GM12892 (cell line): ENCODE measurements at places on chromosomes 2 and 18.

GRCh38 chr2:144280009-144280408 is 239.9 kb downstream of the ZEB2 start:
- no peak for DNase-seq

DNA sequence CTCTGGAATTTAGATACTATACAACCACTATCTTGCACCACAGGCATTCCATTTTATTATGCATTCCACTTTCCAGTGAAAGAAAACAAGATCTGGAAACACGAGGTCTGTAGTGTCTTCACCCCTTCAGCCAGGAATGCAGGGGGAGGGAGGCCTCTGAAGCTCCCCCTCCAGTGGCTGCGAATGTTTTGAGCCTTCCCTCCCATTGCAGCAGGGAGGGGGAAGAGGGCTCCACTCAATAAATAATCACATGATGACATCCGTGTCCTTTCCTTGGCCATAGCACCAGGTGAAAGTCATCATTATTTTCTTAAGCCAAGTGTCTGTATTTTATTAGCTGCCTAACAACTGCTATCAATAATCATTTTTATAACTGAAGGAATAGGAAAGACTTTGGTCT is 38.6 kb downstream of the ALPK2 start:
- DNase-seq = no peak

- DNase-seq = no peak
These were observed 82.7 kb downstream of the MRO start for GRCh38 chr18:50737127-50737526.

DNA sequence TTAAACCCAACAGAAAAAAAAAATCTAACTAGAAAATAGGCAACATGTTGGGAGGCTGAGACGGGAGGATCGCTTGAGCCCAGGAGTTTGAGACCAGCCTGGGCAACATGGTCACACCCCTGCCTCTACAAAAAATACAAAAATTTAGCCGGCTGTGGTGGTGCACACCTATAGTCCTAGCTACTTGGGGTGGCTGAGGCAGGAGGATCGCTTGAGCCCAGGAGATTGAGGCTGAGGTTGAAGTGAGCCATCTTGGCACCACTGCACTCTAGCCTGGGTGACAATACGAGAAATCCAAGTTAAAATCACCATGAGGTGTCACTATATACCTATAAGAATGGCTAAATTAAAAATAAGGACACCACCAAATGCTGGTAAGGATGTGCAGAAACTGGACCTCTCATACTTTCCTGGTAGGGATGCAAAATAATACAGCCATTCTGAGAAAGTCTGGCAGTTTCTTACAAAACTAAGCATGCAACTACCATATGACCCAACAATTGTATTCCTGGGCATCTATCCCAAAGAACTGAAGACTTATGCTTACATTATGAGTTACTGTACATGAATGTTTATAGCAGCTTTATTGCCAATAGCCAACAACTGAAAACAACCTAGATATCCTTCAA is 2.2 kb downstream of the SEPTIN10 start:
- DNase-seq = no peak

GRCh38 chr2:215728504-215729065 is 284.8 kb downstream of the MREG start:
- DNase-seq = no peak

- no peak for DNase-seq
These were observed 1001.2 kb downstream of the DPP10 start for GRCh38 chr2:115443539-115444185.

DNA sequence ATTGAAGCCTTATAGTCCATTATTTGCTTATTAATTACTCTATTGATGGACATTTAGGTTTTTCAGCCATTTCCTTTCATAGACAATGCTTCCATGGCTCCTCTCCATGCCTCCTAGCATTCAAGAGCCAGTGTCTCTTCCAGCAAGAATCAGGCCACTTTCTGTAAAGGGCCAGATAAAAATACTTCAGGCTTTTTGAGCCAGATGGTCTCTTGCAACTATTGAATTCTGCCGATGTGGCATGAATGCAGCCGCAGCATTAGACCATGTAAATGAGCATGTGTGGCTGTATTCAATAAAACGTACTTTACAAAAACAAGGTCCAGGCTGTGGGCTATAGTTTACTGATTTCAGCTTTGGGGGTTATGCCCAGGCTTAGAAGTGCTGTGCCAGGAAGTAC is 38.5 kb downstream of the TRAF3IP1 start:
- no peak for DNase-seq

- no peak for DNase-seq
These were observed 106.3 kb downstream of the EPHA4 start for GRCh38 chr2:221465776-221466175.

- no peak for DNase-seq
These were observed 124.7 kb downstream of the CABLES1 start for GRCh38 chr18:23259701-23260681.

GRCh38 chr2:47389692-47390091 is 13.3 kb upstream of the MSH2 start:
- no peak for DNase-seq

DNA sequence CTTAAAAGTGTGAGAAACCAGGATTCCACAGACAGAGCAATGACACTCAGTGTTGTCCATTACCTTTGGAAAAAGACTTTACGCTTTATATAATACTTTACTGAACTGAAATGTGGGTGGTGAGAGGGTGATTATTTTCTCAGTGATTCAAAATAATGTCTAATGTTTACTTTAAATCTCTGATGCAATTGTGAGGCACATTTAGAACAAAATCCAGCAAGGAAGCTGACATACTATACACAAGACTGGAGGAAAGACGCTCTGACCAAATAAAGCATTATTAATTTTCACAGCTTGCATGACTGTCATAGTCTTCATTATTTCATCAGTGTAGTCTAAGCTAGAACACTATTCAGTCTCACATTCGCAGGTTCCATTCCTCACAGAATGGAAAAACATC is 34.1 kb upstream of the STAT1 start:
- DNase-seq = no peak

DNA sequence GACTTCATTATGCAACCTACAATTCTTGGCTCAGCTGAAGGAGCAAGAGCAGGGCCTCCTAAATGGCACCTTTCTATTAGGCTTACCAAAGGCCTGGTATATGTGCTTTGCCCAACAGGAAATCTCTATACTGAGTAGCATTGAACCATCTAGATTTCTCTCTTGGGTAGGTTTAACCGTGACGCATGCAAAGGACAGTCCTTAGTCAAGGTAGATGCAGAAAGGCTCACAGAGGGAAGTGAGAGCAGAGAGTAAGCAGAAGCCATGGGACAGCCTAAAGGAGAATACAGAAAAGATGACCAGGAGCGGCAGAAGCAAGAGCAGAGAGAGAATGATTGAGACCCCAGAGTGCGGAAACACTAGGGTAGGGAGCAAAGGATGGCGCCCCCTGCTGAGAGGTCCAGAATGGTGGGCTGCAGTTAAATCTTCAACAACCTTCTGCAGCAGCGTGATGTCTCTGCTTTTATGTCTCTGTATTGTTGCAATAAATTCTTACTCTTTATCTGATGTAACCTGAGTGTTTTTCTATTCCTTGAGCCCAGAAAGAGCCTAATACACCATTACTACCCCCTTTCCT is 4.7 kb upstream of the OSBPL1A start:
- no peak for DNase-seq

GRCh38 chr2:120785228-120785966 is 49.7 kb downstream of the GLI2 start:
- no peak for DNase-seq

- no peak for DNase-seq
These were observed 110.4 kb upstream of the ZNF516 start for GRCh38 chr18:76605341-76605929.

- no peak for DNase-seq
These were observed 7.8 kb upstream of the UGT1A9 start for GRCh38 chr2:233663911-233664310.

GRCh38 chr18:63762518-63762917 is 12.7 kb upstream of the SERPINB7 start:
- DNase-seq = no peak

- DNase-seq = no peak
These were observed 13.1 kb downstream of the PID1 start for GRCh38 chr2:229257985-229258384.

DNA sequence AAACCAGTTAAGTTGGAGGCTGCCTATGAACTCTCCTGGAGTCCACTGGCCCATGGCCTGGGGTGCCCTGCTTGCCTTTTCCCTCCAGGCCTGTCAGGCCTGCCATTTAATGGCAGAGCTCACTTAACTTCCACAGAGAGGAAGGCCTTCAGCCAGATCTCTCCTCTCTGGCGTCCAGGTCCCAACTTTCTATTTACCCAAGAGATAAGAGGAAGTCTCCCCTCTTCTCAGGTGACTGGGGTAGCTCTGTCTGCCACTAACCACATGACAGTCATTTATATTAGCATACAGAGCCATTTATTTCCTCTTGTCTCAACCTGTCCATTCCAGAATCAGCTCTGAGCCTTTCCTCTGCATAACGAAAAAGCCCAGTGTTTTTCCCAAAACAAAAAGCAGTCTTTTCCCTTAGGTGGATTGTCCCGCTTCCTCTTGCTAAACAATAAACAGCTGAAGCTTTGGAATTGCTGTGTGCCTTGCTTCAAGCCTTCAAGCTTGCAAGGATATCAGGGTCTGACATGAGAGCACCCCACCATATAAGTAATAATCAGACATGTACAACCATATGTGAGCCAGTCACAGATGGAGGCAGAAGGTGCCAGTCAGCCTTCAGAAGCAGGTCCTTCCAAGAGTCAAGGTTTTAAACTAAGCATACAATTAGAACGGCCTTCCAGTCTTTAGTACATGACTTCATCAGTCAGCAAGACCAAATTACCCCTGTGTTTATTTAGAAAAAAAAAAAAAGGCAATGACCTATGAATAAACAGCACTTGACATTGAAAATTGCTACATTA is 71.2 kb upstream of the STPG4 start:
- no peak for DNase-seq

GRCh38 chr2:40483549-40484243 is 31.8 kb upstream of the SLC8A1 start:
- DNase-seq = no peak

GRCh38 chr2:60520917-60521539 is 32.4 kb downstream of the BCL11A start:
- DNase-seq = no peak

DNA sequence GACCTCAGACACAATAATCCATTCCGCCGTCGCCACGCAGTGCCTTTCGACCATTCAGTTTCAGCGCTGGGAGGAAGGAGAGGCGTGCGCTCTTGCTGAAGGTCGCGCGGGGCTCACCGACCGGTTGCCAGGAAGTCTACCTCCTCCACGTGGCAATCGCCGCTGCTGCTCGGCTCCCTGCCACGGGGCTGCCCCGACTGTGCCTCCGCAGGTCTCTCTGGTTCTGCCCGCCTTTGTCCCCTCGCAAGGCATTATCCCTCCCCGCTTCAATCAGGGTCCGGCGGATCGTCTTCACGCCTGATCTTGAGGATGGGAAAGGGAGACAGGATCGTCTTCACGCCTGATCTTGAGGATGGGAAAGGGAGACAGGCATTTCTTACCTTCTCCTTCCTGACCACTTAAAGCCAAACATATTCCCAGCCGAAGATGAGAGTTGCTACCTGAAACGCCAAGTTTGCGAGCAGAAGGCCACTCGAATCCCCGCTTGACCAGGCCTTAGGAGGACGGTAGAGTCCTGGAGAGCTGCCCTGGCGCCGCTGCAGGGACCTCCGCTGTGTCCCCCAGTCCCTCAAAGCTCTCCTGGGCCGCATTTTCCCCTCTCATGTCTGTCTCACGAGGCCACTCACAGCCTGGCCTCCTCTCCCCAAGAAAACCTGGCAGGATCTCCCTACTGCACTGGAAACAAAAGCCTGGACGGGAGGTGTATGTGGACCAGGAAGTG is 4.3 kb upstream of the GPR45 start:
- DNase-seq = no peak

DNA sequence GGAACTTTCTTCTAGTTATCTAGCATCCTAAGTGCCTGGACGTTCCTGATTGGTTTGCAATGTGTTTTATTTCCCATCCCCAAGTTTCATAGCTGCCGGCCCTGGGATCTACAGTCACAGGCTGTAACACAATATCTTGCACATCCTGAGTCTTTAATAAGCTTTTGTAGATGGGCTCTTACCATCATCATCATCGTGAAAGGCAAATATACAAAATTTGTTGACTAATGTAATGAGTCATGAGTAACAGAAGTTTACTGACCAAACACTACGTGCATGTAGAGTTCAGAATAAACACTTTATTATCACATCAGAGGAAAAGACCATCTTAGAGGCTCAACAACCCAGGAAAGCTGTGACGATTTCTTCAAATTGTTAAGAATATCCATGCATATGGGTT is 8.1 kb upstream of the TYMS start:
- no peak for DNase-seq

DNA sequence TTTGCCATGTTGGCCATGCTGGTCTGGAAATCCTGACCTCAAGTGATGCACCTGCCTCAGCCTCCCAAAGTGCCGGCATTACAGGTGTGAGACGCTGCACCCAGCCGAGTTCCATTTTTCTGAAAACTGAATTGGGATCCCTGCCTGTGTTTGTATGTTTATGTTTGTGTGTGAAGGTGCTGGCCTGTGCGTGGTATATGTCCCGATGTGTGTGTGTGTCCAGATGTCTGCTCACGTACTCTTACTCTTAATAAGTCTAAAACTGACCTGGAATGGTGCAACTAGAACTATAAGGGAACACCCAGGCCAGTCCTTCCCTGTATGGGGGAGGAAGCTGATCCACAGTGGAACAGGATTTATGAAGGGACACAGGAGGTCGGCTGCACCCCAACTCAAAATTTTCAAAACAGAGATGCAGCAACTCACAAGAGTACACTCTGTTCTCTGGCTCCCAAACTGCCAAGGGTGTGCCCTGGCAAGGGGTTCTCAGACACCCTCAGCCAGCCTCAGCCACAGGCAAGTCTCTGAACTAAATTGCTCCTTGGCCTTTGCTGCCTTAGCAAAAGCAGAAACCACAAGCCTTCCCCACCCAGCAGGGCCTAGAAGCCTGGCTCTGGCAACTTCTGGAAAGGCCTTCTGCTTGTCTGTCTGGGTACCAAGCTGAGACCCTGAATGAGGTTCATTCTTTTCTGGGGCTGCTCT is 36.5 kb downstream of the RHOB start:
- no peak for DNase-seq

GRCh38 chr2:42696987-42697386 is 66.9 kb downstream of the OXER1 start:
- DNase-seq = no peak

- DNase-seq = peak; percentile 75
These were observed 18.0 kb downstream of the ARID5A start for GRCh38 chr2:96554293-96555145.

DNA sequence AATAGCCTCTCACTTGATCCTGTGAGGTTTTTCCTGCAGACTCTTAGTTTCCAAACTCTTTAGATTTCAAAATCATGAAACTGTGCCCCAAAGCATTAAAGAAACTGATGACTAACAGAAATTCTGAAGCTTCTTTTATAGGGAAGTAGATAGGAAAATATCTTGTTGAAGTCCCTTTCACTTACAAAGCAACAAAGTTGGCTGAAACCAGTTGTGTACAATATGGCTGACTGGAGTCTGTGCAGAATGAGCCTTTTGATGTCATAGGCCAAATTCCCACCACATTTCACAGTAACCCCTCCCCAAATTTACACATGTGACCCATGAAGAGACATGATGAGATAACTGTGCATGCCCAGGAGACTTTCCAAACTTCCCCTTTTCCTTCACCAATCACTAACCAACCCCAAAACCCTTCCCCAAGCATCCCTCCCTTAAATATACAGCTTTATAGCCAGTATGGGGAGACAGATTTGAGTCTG is 61.7 kb upstream of the NCK2 start:
- no peak for DNase-seq
